ENCODE measurements at places on chromosomes 7 and 10. TPM values are rescaled to one million over a fixed set of nuclear protein-coding genes. Genes with fewer than 3 reads are reported as not detected.

GRCh38 chr10:67077376-67077775, 151.5 kb downstream of the LRRTM3 start:
- DNase-seq = no peak
- H3K27me3 ChIP-seq = no peaks in the 10 kb centered on the region
- H3K36me3 ChIP-seq = no peaks in the 10 kb centered on the region
- peaks cover 24% of the 10 kb centered on the region for H3K4me1 ChIP-seq

DNA sequence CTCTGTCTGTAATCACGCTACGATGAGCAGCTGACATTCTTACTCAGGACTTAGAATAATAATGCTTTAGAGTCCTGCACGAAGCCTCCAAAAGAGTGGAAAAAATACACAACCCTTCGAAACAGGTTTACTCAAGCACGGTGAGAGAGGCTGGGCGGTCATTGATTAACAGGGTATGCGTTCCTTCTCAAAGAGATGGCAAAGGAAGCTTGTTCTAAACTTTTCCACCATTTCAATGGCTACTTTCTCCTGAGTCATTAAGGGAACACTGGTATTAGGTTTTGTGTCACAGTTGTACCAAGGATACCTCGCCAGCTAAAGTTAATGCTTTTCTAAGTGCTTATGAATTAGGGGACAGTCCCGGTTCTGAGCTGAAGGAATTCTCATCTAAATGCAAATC, 141.9 kb upstream of the RHEB start:
- H3K4me1 ChIP-seq = peaks cover 26% of the 10 kb centered on the region
- no peaks in the 10 kb centered on the region for H3K36me3 ChIP-seq
- H3K4me3 ChIP-seq = no peak overlapping the region
- H3K27ac ChIP-seq = no peak overlapping the region

GRCh38 chr10:118383063-118383689, 41.1 kb upstream of the FAM204A start:
- no peaks in the 10 kb centered on the region for H3K36me3 ChIP-seq
- no peaks in the 10 kb centered on the region for H3K4me1 ChIP-seq
- no peaks in the 10 kb centered on the region for H3K27me3 ChIP-seq

DNA sequence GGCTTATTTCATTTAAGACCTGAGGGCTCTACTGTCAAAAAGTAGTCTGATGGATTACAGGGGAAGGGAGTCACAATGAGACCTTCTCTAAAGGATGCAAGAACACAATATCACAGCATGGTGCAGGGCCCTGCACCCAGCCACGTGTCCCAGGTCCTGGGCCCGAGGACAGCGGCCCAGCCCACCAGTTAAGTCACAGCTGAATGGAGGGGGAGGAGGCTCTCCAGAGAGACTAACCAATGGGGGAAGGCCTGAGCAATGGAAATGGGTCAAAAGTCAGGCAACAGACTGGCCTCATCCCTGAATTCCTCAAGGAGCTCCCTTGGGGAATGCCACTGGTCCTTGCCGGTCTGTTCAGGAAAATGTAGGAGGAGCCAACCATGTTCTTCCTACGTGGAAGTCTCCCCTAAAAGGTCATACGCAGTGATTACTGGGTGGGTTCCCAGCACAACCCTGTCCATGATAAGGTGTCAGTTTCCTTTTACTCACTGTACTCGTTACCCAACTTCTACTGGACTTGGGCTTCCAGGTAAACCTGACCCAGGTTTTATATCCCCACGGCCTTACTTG, 28.3 kb downstream of the CCDC3 start:
- H3K4me3 ChIP-seq = no peak overlapping the region
- no peaks in the 10 kb centered on the region for H3K36me3 ChIP-seq
- no peaks in the 10 kb centered on the region for H3K4me1 ChIP-seq
- no peak for DNase-seq

DNA sequence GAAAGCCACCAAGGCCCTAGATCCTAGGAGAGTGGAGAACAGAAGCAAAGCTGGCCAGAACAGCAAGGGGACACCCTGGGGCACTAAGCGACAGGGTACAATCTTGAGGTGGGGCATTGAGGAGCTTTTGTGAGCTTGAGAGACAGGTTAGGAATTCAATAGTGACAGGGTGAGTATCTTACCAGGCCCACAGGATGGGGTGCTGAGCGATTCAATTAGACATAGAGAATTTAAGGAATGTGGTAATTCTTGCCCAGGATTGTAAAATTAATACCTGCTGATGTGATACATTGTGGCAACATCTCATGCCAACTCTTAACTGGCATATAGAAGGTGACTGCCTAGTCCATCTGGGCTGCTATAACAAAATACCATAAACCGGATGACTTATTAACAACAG, 14.0 kb downstream of the RBP3 start:
- H3K36me3 ChIP-seq = no peaks in the 10 kb centered on the region
- H3K4me3 ChIP-seq = no peak overlapping the region
- H3K4me1 ChIP-seq = no peaks in the 10 kb centered on the region
- no peak for DNase-seq

DNA sequence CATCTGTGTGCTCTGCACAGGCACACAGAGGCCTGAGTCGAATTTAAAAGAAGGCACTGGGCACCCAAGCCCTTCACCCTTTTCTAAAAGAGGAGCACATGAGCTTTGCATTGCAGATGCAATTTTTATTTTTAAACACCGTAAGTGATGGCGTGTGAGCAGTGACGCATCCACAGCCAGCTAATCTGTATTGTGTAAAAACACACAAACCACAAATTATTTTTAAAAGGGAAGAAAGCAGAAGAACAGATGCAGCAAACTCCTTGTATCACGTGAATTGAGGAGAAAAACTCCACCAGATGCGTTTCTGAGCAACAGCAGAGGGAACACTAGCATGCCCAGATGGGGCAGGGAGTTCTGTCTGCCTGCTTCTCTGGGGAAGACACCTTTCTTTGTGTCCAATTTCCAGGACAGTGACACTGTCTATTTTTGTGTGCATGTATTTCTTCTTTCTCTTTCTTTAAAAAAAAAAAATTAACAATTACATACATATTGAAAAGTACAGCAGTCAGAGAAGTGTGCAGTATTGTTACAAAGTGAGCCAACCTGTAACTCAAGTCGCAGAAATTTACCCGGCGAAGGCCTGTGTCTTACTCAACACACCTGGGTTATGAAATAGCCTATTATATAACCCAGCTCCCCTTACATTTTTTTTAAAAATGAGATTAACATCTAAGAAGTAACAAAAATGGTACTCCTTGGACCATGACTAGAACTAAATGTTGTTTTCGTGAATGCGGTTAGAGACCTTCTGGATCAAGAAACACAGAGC, 39.2 kb downstream of the EEPD1 start:
- no peak for DNase-seq
- H3K27ac ChIP-seq = no peak overlapping the region
- H3K4me1 ChIP-seq = peaks cover 3% of the 10 kb centered on the region
- H3K27me3 ChIP-seq = no peaks in the 10 kb centered on the region
- no peaks in the 10 kb centered on the region for H3K36me3 ChIP-seq

Gene GTPBP10
- total RNA-seq = 18.7 TPM

- H3K27ac ChIP-seq = peak overlapping the region; percentile 51
- H3K36me3 ChIP-seq = no peaks in the 10 kb centered on the region
- H3K4me1 ChIP-seq = peaks cover 14% of the 10 kb centered on the region
These were observed 81.0 kb downstream of the CPED1 start for GRCh38 chr7:121069346-121070100.

Gene SLC26A3
- 0.35 TPM for total RNA-seq

- H3K36me3 ChIP-seq = no peaks in the 10 kb centered on the region
- H3K27ac ChIP-seq = no peak overlapping the region
- H3K27me3 ChIP-seq = peaks cover 52% of the 10 kb centered on the region
- DNase-seq = peak; percentile 38
- no peaks in the 10 kb centered on the region for H3K4me1 ChIP-seq
- no peak overlapping the region for H3K4me3 ChIP-seq
These were observed 19.0 kb upstream of the ABI1 start for GRCh38 chr10:26879744-26880143.

GRCh38 chr7:8217200-8218068, 44.5 kb downstream of the ICA1 start:
- H3K27me3 ChIP-seq = no peaks in the 10 kb centered on the region
- no peak overlapping the region for H3K27ac ChIP-seq
- H3K4me1 ChIP-seq = peaks cover 15% of the 10 kb centered on the region

- H3K4me3 ChIP-seq = no peak overlapping the region
- H3K27me3 ChIP-seq = peaks cover 21% of the 10 kb centered on the region
- no peaks in the 10 kb centered on the region for H3K36me3 ChIP-seq
- H3K4me1 ChIP-seq = no peaks in the 10 kb centered on the region
- no peak overlapping the region for H3K27ac ChIP-seq
These were observed 79.9 kb downstream of the COL26A1 start for GRCh38 chr7:101442426-101443070.

GRCh38 chr7:155836216-155837125, 24.2 kb upstream of the SHH start:
- H3K36me3 ChIP-seq = no peaks in the 10 kb centered on the region
- no peaks in the 10 kb centered on the region for H3K4me1 ChIP-seq
- DNase-seq = peak; percentile 40
- H3K4me3 ChIP-seq = no peak overlapping the region
- H3K27ac ChIP-seq = no peak overlapping the region

GRCh38 chr7:155316427-155317113, 18.9 kb downstream of the INSIG1 start:
- no peak overlapping the region for H3K27ac ChIP-seq
- no peaks in the 10 kb centered on the region for H3K4me1 ChIP-seq
- no peak for DNase-seq
- H3K27me3 ChIP-seq = no peaks in the 10 kb centered on the region

GRCh38 chr7:12610899-12611298, 40.4 kb downstream of the SCIN start:
- H3K4me1 ChIP-seq = no peaks in the 10 kb centered on the region
- no peak overlapping the region for H3K4me3 ChIP-seq
- no peaks in the 10 kb centered on the region for H3K27me3 ChIP-seq
- H3K27ac ChIP-seq = no peak overlapping the region

Gene TAS2R41
- not detected for total RNA-seq

DNA sequence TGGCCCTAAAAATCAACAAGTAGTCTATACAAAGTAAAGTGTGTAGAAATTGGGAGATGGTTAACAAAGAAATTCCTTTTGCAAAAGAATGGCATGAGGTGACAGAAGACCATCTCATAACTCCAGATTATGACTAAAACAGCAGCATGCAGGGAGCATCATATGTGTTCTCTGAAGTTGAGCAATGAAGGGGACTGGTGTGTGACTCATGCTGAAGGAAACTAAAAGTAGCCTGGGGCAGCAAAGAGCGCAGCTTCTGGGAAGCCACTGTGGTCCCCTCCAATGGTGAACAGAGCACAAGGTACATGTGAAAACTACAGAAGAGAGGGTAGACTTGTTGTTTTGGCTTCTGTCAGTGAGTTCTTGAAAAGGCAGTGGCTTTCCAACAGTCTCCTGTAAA, 133.4 kb downstream of the MACC1 start:
- H3K36me3 ChIP-seq = no peaks in the 10 kb centered on the region
- no peak overlapping the region for H3K4me3 ChIP-seq
- no peak overlapping the region for H3K27ac ChIP-seq
- no peaks in the 10 kb centered on the region for H3K27me3 ChIP-seq
- no peaks in the 10 kb centered on the region for H3K4me1 ChIP-seq

Gene TSPAN33
- 12.5 TPM for total RNA-seq

Gene ACSM6
- not detected for total RNA-seq

GRCh38 chr7:83065714-83066113, 97.0 kb downstream of the PCLO start:
- no peaks in the 10 kb centered on the region for H3K36me3 ChIP-seq
- no peaks in the 10 kb centered on the region for H3K4me1 ChIP-seq

Gene MYH16
- total RNA-seq = not detected

Gene KIFBP
- 58.8 TPM for total RNA-seq

Data from heart left ventricle (tissue), 16 donors.